Activated naive CD8-positive, alpha-beta T cell treated with anti-CD3 and anti-CD28 coated beads, Interleukin-2, amount 10 ng/mL, durations not matched to agents 7 days and 5 days (primary cell): ENCODE measurements at places on chromosomes 6 and 20. TPM values are rescaled to one million over a fixed set of nuclear protein-coding genes. Genes with fewer than 3 reads are reported as not detected.

DNA sequence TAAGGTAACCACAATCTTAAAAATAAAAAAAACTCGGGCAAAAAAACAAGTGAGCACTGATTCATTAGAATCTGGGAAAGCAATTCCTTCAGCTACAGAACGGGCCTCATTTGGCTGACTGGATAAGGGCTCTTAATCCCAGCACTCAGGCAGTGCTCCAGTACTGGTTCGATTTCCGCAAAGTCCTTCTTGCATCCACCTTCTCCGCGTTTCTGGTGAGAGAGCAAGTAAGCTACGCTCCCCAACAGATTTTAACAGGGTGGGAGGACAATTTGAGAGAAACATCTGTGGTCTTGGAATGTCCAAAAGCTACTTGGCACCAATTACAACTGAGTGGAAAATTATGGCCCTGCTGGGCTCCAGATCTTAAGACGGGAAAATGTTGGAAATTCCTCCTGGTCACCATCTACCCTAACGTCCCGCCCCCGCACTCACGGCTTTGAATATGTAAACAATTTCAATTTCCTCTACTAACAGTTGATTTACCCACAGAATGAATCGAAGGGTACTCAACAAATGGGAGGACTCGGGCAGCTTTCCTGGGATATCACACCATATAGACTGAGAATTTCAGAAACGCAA, 18.1 kb upstream of the ZSCAN9 start:
- DNase-seq, result no peak

DNA sequence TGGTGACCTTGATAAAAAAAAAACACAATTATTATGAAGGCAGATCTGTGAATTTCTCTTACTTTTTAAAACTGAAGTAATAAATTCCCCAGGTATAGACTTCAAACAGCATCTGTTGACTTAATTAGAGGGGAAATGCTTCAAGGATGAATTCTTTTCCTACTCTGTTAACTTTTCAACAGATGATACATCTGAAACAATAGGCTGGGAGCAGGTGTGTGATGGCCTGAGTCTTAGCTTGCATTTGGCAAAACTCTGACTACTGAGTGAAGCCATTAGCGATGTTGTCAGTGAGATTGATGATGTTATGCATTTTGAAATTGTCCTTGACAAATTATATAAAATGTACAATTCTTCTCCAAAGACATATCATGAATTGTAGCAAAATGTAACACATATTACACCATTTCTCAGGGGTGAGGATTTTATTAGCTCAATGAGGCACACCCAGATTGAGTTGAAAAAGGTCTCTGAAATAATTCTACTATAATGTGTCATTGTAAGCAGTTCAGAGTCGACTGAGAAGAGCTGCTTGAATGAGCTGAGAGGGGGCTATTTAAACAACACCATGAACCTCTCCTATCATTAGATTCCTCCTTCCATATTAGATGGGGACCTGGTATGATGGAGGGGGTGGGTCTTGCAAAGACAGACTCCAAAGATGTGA, 39.6 kb upstream of the OGFRL1 start:
- DNase-seq, result no peak

- DNase-seq, result no peak
Observed at GRCh38 chr6:22091424-22091948, 205.3 kb downstream of the PRL start.

- DNase-seq, result peak; percentile 14
Observed at GRCh38 chr20:61931476-61932198, 134.0 kb downstream of the TAF4 start.

DNA sequence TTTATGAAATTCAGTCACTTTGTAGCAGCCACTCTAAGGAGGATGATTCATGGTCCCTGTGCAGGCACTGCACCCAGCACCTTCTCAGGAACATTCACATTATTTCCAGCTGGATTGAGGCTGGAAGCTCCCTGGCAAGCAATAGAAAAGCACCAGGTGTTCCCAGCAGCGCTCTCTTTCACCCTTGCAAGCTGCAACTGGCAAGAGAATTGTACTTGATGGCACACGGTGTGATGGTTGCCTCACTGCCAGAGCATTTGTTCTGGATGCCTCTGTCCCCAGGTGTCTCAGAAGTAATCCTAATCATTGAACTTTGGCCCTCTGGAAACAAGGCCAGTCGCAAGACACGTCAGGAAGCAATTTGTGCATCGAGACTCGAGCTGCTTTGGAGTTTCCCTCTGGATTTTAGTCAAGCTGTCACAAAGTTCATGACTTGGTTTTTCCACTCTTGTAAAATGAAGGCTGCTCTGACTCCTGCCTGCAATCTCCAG, 24.9 kb upstream of the PHACTR2 start:
- DNase-seq, result no peak

Gene AFG1L
- 5.5 TPM for total RNA-seq

Gene XKR7
- not detected for total RNA-seq

Gene HCK
- 0.61 TPM for total RNA-seq

DNA sequence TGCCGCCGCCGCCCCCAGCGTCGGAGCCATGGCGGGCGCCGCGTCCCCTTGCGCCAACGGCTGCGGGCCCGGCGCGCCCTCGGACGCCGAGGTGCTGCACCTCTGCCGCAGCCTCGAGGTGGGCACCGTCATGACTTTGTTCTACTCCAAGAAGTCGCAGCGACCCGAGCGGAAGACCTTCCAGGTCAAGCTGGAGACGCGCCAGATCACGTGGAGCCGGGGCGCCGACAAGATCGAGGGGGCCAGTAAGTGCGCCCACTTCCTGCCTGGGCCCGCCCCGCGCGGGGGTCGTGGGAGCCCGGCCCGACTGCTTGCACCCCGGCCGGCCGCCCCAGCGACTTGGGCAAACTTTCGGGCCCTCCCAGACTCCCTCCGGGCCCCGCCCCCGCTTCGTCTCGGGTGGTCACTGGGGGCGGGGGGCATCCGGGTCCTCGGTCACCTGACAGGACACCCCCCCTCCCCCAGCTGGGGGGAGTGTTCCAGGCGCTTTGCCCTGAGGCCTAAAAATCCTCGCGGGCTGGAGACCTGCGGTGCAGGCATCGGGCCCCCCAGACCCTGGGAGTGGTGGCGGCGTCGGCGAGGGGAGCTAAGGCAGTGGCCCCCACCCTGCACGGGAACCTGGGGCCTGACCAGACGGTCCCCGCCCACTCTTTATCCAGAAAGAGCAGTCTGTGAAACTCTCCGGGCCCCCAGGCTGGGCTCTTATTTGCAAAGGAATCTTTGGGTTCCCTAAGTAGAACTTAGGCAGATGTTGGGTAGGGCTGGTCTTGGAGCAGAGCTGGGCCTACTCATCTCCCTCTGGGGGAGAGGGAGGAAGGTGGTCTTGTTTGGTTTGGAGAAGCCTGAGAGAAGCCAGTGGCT, 501 bp downstream of the PLCG1 start:
- DNase-seq, result peak; percentile 88

DNA sequence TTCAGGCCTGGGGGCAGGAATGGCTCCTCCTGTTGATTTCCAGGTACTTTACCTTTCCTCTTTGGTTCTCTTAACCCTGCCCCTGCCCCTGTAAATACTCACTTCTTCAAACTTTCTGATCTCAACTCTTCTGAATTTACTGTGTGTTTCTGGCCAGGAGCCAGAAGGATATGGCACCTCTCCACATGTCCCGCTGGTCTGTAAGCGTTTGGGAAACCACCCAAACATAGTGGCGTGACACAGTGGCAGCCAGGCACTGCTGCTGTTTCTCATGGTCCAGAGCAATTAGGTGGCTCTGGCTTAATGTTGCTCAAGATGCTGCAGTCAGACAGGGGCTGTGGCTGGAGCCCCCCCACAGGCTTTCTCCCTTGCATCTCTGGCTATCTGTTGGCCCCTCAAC, 374.5 kb downstream of the RNGTT start:
- no peak for DNase-seq

Gene TFEB
- total RNA-seq, result 17.6 TPM

Gene FAM83D
- total RNA-seq, result 15.4 TPM

Gene SSTR4
- not detected for total RNA-seq

DNA sequence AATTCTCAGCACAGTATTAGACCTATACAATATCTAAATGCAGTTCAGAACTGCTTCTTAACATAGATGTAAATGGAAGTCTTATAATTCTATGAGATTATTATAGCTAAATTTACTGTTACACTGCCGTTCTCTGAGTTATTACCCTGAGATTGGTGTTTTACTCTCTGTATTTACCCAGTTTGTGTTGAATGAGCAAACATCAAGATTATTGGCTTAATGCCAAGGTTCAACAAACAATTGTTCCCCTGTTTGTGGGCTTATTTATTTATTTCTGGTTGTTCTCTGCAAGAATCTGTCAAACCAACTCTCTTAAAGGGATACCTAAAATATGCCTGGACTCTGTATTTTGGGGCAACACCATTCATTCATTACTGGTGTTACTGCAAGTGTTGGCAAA, 5.2 kb upstream of the STMND1 start:
- no peak for DNase-seq

GRCh38 chr6:88872962-88873361, 90.5 kb downstream of the RNGTT start:
- DNase-seq, result no peak

- DNase-seq, result no peak
Observed at GRCh38 chr20:8557711-8558110, 425.6 kb downstream of the PLCB1 start.

GRCh38 chr20:48217190-48217589, 431.9 kb upstream of the SULF2 start:
- no peak for DNase-seq

Gene SAMD10
- 16.2 TPM for total RNA-seq

DNA sequence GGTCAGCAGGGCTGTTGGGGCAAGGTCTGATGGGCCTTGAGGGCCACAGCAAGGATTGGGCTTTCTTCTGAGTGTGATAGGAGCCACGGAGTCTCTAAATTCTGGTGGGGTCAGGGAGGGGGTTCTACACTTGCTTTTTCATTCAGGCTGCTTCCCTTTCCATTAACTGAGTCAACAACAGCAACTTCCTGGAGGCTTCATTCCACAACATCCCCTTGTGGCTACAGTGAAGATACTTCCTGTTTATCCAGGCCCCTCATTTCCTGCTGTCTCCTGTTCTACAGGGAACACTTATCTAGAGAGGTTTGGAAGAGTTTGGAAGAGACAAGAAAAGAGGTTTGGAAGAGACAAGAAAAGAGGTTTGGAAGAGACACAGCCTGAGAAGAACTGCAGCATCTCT, 144.8 kb upstream of the ENPP5 start:
- DNase-seq, result no peak

DNA sequence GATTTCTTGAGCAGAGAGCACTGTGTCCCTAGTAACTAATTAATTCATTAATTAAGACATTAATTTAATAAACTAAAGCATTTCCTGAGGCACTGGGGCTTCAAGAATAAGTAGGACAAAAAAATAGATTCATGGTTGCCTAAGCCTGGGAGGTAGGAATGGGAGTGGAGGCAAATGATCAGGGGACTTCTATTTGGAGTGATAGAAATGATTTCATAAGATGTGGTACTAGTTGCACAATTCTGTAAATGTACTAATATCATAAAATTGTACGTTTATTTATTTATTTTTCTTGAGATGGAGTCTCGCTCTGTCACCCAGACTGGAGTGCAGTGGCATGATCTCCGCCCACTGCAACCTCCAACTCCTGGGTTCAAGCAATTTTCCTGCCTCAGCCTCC, 287.2 kb downstream of the KHDC1L start:
- no peak for DNase-seq

DNA sequence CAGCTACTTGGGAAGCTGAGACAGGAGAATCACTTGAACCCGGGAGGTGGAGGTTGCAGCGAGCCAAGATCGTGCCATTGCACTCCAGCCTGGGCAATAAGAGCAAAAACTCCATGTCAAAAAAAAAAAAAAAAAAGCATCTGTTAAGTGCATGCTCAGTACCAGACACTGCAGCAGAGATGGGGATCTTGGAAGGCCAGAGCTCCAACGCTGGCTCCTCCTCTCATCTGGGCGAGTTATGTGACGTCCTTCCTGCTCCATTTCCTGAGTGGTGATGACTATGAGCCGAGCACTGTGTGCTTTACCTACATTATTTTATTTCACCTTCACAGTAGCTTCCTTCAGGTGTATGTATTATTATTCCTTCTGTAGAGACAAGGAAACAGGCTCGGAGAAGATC, 38.5 kb upstream of the CDH22 start:
- DNase-seq, result no peak

GRCh38 chr20:46148313-46149208, 30.4 kb downstream of the CD40 start:
- DNase-seq, result no peak

Gene SLC22A7
- not detected for total RNA-seq

- no peak for DNase-seq
Observed at GRCh38 chr20:58097429-58097828, 131.0 kb downstream of the ANKRD60 start.

DNA sequence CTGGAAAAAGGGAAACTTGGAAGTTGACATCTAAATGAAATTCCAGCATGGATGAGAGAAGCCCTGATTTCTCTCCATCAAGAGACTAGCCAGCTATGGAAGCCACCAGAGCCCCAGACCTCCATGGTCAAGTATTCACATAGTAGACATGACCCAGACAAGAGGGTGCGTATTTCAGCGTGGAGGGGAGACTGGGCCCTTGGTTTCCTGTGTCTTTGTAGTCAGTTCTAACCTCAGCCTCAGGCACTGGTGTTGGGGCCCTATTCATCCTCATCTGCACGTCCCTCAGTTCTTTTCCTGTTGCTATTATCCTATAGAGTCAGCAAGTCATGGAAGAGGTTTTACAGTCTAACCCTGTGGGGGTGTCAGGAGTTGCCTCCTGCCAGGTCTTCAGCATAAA, 12.5 kb downstream of the GNL1 start:
- no peak for DNase-seq

GRCh38 chr6:73702444-73702843, 6.4 kb downstream of the CD109 start:
- DNase-seq, result no peak

- DNase-seq, result no peak
Observed at GRCh38 chr6:42210551-42210950, 7.1 kb downstream of the MRPS10 start.

GRCh38 chr6:137051790-137052472, 7.2 kb upstream of the IL20RA start:
- DNase-seq, result no peak

DNA sequence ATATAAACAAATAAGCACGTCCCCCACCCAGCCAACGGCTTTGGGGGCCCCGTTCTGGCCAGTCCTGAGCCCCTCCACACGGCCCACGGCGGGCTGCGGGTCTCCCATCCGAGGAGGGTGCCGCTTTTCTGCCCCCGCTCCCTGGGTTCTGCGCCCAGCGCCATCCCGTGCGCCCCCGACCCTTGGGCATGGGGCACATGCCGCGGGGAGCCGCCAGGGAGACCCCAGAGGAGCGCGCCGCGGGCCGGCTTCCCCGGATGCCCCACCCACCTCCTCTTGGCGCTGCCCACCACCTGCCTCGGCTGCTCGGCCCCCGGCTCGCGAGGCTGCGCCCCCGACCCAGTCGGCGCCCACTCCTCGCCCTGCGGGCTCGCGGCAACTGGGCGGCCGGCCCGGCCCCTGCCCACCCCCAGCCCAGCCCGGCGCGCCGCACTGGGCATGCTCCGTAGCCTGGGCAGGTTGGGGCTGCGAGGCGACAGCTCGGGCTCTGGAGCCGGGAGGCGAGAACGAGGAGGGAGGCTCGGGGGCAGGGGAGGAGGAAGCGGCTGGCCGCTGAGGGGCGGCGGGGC, 570 bp upstream of the PLCB4 start:
- no peak for DNase-seq

- no peak for DNase-seq
Observed at GRCh38 chr20:41234041-41234440, 83.5 kb downstream of the ZHX3 start.

GRCh38 chr6:150169609-150170008, 26.8 kb downstream of the PPP1R14C start:
- no peak for DNase-seq

Gene NRSN2
- 3.7 TPM for total RNA-seq

Gene OR2B6
- total RNA-seq, result not detected

Gene POM121L2
- not detected for total RNA-seq

Gene JAG1
- 0.28 TPM for total RNA-seq

GRCh38 chr20:4082406-4083097, 67.2 kb upstream of the RNF24 start:
- peak; percentile 71 for DNase-seq

Gene PLG
- 0.69 TPM for total RNA-seq
